ENCODE measurements at places on chromosomes 1 and 21. TPM values are rescaled to one million over a fixed set of nuclear protein-coding genes. Genes with fewer than 3 reads are reported as not detected.

GRCh38 chr1:57860325-57860724, 436.5 kb upstream of the DAB1 start:
- DNase-seq = no peak

DNA sequence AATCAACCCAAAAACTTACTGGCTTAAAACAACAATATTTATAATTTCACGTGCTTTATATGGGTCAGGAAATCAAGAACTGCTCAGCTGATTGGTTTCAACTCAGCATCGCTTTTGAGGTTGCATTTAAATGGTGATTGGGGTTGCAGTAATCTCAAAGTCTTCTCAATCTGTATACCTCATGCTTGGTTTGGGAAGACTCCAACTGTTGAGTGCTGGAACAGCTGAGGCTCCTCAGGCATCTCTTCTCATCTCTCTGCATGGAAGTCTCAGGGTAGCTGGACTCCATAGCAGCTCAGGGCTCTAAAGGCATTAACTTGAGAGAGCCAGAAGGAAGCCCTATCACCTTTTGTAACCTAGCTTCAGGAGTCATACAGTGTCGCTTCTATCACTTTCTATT, 35.1 kb downstream of the AK5 start:
- no peak for DNase-seq

GRCh38 chr1:116476321-116476720, 94.5 kb downstream of the CD58 start:
- DNase-seq = no peak

GRCh38 chr1:93656491-93656890, 25.1 kb downstream of the BCAR3 start:
- no peak for DNase-seq

DNA sequence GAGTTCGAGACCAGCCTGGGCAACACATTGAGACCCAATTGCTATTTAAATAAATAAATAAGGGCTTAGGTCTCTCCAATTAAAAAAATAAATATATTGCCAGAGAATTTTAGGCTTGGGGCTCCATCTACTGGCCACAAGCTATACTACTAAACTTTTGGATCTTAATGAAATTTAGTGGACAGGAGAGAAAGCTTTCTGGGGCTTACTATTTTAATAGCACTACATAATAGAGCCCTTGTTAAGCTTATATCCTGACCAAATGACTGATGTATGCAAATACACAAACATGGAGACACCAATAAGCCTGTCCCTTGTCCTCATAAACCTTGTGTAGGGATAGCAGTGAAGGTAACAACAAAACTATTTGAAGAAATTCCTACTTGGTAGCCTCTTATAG, 18.4 kb downstream of the CCT3 start:
- DNase-seq = no peak

DNA sequence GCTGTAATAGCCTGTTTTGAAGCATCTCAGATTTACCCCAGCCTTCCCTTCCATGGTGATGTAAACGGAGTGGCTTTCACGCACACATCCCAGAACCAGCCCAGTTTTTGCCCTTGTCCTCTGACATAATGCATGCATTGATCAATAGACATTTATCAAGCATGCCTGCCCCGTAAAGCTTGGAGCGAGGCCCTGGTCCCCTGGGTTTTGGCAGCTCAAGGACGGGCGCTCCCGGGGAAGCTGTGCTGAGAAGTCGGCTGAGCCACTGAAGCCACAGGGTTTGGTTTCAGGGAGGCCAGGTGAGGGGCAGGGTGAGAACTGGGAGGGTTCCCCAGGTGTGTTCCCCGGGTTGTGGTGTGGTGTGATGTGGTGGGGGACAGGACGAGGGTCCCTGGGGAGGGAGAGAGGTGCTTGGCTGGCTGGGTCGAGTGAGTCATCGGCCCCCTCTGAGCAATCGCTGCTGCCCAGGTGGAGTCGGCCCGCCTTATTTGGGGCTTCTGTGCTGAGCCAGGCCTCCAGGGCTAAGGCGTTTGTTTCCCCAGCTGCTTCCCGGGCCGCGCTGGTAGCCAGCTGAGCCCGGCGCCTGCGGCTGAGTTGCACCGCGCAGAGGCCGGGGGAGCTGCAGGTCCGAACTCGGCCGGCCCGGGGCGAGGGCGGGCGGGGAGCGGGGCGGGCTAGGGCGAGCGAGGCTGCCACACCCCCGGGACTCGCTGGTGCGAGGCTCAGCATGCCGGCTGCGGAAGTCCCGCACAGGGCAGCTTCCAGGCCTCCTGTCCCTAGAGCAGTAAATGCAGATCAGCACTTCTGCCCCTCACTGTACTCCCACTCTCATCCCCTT, 23.6 kb downstream of the ATP2B4 start:
- peak; percentile 72 for DNase-seq

DNA sequence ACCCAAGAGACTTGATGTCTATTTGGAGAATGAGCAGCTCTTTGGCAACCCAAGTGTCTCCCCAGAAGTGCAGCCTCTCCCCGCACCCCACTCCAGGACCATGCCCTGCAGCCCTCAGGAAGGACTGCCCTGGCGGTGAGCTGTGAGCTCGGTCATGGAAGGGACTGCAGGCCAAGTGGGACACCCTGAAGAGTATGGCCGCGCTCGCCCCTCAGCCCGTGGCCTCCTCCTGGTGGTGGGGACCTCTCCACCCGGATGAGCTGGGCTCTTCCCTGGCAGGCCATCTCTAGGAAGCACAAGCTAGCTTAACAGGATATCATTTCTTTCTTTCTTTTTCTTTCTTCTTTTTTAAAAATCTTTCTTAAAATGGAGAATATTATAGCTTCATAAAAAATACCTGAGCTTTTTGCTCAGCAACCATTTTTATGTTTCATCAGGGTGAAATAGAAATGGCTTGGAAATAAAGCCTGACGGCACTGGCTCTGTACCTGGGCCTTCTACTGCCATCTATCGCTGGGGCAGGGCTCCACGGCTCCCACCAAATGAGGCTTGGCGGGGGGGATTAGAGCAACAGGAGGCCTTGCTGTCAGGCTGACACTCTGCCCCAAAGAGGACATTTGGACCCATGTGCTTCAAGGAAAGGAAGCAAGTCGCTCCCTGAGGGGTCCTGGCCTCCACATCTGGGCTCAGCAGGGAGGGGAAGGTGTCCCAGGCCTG, 296.2 kb upstream of the VAMP3 start:
- DNase-seq = no peak

GRCh38 chr1:37691497-37692077, 729 bp upstream of the CDCA8 start:
- DNase-seq = peak; percentile 12

DNA sequence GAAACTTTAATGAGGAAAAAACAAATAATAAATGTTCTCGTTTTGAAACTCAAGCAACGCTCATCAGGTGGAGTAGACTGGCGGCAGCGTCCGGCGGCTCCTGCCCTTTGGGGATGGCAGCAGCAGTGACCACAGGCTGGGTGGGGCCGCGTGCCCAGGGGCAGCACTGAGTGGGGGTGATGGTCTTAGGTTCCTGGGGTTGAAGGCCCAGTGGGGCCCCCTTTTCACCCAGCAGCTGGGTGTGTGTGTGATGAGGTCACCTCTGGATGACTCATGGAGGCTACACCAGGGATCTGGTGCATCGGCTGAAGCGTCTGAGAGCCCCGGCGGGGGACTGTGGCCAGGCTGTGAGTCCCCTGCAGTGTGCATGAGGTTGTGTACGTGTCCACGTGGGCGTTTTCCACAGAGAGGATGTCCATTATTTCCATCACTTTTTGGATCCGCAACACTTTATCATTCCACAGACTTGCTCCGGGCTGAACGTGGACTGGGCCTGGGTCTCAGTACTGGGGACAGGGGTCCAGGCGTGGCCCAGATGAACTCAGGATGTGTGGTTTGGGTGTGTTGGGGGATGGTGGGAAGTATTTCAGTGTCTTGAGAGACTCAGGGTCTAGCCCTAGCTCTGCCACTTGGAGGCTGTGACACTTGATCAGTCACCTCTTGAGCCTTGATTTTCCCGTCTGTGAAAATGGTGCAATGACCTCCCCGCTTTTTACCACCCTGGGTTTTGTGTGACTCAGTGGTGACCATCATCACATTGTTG, 25.6 kb downstream of the LDLRAP1 start:
- no peak for DNase-seq

DNA sequence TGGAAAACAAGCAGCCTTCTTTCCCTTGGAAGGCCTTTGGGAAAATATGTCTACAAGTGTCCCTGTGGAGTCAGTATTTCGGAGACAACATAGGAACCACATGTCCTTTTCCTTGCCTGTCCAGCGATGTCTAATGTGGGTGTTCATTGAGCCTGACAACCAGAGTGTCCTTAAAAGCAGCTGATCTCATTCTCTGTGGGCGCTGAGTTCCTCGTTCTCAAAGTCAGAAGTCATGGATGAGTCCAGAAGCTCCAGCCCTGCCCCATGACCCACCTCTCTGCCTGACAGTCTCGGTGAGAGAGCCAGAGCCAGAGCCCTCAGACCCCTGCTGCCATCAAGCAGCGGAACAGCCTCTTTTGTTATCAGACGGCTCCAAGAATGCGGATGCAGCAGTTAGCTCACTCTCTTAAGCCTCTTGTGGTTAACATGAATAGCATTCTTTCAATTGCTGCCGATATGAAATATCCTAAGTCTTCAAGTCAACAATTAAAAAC, 329.2 kb downstream of the TGFB2 start:
- no peak for DNase-seq

- DNase-seq = no peak
These were observed 24.7 kb upstream of the RAB3GAP2 start for GRCh38 chr1:220296981-220297380.

- DNase-seq = no peak
These were observed 14.1 kb upstream of the TRAPPC10 start for GRCh38 chr21:43997766-43998742.

DNA sequence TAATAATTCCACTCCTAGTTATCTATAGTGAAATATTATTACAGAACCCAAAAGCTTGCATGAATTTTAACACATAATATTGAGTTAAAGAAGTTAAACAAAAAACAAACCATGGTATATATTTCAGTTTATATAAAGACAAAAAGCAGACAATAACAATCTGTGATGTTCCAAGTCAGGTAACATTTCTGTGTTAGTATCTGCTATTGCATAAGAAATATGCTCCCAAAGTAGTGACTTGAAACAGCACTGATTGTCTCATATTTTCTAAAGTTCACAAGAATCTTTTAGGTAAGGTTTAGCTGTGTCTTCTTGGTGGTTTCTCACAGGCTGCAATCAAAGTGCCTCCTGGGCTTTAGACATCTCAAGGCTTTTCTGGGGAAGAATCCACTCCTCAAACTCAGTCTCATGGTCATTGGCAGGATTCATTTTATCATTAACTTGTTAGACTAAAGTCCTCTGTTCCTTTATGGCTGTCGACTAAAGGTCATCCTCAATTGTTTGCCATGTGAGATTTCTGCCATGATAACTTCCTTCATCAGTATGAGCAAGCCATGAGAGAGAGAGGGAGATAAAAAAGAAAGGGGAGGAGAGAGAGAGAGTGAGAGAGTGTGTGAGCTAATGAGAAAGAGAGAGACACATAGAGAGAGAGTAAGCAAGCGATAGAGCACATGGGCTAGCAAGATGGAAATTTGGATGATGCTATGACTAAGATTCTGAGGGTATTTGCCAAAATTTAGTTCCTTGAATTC, 19.9 kb downstream of the GBP1 start:
- DNase-seq = no peak

DNA sequence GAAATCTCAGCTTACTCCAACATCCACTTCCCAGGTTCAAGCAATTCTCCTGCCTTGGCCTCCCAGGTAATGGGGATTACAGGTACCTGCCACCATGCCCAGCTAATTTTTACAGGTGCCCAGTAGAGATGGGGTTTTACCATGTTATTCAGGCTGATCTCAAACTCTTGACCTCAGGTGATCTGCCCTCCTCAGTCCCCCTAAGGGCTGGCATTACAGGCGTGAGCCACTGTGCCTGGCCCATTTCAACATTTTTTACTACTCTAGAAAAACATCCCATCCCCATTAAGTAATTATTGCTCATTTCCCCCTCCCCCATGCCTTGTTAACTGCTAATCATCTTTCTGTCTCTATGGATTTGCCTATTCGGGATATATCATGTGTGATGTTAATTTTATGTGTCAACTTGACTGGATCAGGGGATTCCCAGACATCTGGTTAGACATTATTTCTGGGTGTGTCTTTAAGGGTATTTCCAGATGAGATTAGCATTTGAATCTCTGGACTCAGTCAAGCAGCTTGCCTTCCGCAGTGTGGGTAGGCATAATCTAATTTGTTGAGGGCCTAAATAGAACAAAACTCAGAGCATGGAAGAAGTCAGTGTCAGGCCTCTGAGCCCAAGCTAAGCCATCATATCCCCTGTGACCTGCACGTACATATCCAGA, 33.0 kb upstream of the ZBTB8B start:
- no peak for DNase-seq

DNA sequence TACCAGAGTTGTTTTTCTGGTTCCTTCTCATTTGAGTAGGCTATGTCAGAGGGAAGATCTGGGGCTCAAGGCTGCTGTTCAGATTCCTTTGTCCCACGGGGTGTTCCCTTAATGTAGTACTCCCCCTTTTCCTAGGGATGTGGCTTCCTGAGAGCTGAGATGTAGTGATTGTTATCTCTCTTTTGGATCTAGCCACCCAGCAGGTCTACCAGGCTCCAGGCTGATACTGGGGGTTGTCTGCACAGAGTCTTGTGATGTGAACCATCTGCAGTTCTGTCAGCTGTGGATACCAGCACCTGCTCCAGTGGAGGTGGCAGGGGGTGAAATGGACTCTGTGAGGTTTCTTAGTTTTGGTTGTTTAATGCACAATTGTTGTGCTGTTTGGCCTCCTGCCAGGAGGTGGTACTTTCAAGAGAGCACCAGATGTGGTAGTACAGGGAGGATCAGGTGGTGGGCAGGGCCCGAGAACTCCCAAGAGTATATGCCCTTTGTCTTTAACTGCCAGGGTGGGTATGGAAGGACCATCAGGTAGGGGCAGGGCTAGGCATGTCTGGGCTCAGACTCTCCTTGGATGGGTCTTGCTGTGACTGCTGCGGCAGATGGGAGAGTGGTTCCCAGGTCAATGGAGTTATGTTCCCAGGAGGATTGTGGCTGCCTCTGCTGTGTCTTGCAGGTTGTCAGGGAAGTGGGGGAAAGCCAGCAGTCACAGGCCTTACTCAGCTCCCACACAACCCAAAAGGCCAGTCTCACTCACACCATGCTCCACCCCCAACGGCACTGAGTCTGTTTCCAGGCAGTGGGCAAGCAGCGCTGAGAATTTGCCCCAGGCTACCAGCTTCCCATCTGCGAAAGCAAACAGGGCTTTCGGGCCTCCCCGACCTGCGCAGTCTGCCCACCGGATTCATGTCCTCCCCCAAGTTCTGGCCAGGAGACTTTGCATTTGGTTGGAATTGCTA, 64.2 kb downstream of the SERINC2 start:
- DNase-seq = no peak

Gene BCAR3
- 0.62 TPM for total RNA-seq

Gene FALEC
- not detected for total RNA-seq

Gene PTPN22
- 57.7 TPM for total RNA-seq

Gene OLFM3
- not detected for total RNA-seq

Gene ZNF362
- total RNA-seq = 9.9 TPM

Gene GREM2
- total RNA-seq = not detected

Gene PTGFR
- total RNA-seq = not detected

Gene EPHA2
- not detected for total RNA-seq

Gene HTR1D
- total RNA-seq = not detected

Gene SPATA17
- total RNA-seq = 0.33 TPM

Gene BARHL2
- not detected for total RNA-seq

Gene CLCNKB
- total RNA-seq = not detected

Gene SYNC
- total RNA-seq = not detected

Gene KISS1
- total RNA-seq = not detected

Gene GUCA2B
- not detected for total RNA-seq

Gene FNDC7
- not detected for total RNA-seq

Gene CCDC27
- not detected for total RNA-seq

All from CD8-positive, alpha-beta memory T cell (primary cell).